ENCODE measurements at places on chromosomes 12 and 14. TPM values are rescaled to one million over a fixed set of nuclear protein-coding genes. Genes with fewer than 3 reads are reported as not detected.

The SLC25A47 gene
- not detected for total RNA-seq

The AICDA gene
- total RNA-seq: not detected

The OAS1 gene
- total RNA-seq: 37.2 TPM

The WNT1 gene
- not detected for total RNA-seq

The GSC gene
- 0.32 TPM for total RNA-seq

The ANKRD33 gene
- not detected for total RNA-seq

The HIP1R gene
- 26.4 TPM for total RNA-seq

The KRT2 gene
- total RNA-seq: not detected

The DBX2 gene
- not detected for total RNA-seq

The C12orf60 gene
- 0.76 TPM for total RNA-seq

The CLSTN3 gene
- total RNA-seq: 12.8 TPM

Data from esophagus mucosa (tissue), 1 donor.